ENCODE measurements at places on chromosomes 12 and 14.

DNA sequence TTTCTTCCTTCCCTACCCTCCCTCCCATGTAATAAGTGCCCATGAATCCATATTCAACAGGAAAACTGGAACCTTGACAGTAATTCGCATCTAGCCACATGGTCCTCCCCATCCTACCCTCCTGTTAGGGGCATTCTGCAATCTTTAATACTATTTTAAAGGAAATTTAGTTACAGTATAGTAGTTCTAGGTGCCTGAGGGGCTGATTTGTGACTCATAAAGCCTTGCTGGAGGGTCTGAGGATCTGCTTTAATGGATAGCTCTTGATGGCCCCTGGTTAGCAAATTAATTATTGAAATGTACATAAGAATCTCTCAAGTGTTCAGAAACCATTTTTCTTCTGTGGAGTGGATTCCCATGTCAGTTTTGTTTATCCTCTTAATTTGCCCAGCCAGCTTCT lies 54.1 kb downstream of the ESRRB start:
- no peaks in the 10 kb centered on the region for H3K4me1 ChIP-seq
- no peaks in the 10 kb centered on the region for H3K36me3 ChIP-seq
- ATAC-seq: no peak

DNA sequence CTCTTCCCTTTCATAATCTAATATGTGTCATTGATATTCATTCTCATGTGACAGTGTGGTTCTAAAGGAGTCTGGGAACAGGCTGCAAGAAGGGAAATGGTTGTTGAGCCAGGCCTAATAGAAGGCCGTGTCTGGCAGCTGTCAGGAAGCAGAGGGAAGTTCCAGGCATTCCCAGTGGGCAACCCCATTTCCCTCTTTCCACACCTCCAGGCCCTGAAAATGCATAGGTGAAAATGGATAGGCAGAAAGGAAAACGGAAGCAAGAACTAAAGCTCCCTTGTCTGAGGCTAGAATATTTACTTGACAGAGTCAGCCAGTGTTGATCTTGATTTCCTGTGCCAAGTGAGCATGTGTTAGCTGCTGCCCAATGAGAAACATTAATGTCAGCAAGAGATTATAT lies 97.7 kb downstream of the PPM1A start:
- ATAC-seq: no peak
- H3K27ac ChIP-seq: no peak overlapping the region
- no peaks in the 10 kb centered on the region for H3K4me1 ChIP-seq

DNA sequence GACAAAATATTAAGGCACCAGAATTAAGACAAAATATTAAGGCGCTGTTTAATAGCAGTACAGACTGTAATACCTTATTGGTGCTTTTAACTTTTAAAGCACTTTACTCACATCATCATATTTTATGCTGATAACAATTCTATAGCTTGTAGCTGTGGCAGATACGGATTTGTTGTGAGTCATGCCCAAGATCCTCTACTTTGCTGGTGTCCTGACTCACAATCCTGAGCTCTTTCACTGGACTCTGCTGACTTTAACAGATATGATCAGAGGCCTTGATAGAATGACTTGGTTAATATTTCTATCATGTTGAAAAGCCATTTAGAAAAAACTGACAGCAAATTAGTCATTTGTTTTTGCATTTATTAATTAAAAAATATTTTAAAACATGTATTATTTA lies 99.0 kb upstream of the PKP2 start:
- no peaks in the 10 kb centered on the region for H3K36me3 ChIP-seq
- H3K4me1 ChIP-seq: no peaks in the 10 kb centered on the region
- H3K27ac ChIP-seq: no peak overlapping the region
- no peak for ATAC-seq
- no peak overlapping the region for H3K4me3 ChIP-seq

DNA sequence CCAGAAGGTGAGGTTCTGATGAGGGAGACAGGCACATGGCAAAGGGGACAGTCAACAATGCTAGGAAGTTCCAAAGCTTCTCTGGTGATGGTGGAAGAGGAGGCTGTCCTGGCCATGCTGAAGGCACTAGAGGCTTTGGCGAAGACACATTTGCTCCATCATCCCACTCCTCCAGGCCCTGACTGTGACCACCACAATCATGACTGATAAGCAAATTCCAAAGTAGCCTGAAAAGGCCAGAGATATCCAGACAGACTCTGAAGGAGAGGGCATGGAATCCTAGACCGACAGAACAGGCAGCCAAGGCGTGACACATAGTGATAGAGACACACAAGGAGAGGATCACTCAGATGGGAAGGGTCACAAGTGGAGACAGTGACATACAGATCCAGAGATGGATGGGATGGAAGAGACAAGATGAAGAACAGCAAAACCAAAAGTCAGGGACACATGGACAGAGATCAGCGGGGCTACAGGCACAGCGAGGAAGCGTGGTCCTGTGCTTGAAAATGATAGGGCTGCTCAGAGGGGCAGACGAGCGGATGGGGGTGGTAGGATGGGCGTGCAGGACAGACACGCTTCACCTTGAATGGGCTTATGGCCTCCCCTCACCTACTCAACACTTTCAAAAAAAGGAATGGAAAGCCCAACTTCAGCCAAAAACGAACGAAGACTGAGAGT lies 1.3 kb downstream of the ZFHX2 start:
- H3K27me3 ChIP-seq: no peaks in the 10 kb centered on the region
- no peak for ATAC-seq
- peaks cover 7% of the 10 kb centered on the region for H3K4me1 ChIP-seq
- H3K4me3 ChIP-seq: no peak overlapping the region

DNA sequence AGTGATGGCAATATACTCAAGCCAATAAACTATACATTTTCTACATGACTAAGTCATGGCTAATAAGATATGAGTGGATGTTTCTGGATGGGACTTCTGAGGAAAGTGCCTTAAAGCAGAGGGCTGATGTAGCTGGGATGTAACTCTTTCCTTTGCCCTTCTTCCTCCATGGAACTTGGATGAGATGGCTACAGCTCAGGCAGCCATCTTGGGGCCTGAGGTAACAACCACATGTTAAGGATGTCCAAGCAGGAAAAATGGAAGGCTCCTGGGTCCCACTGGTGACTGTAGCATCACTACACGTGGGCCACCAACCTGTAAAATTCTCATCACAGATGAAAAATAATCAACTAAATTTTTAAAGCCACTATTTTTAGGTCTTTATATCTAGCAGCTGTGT lies 54.4 kb upstream of the GRIP1 start:
- H3K27ac ChIP-seq: no peak overlapping the region
- no peaks in the 10 kb centered on the region for H3K4me1 ChIP-seq
- H3K36me3 ChIP-seq: no peaks in the 10 kb centered on the region
- H3K4me3 ChIP-seq: no peak overlapping the region

- H3K27ac ChIP-seq: peak overlapping the region; percentile 82
- no peaks in the 10 kb centered on the region for H3K36me3 ChIP-seq
- peaks cover 48% of the 10 kb centered on the region for H3K4me1 ChIP-seq
- peak; percentile 64 for ATAC-seq
- H3K4me3 ChIP-seq: peak overlapping the region; percentile 2
These were observed 197.0 kb downstream of the DAD1 start for GRCh38 chr14:22391908-22392565.

GRCh38 chr14:69696633-69697557 lies 70.0 kb upstream of the SRSF5 start:
- peak overlapping the region; percentile 95 for H3K27ac ChIP-seq
- peaks cover 11% of the 10 kb centered on the region for H3K36me3 ChIP-seq
- no peak for ATAC-seq
- peaks cover 98% of the 10 kb centered on the region for H3K4me1 ChIP-seq
- no peak overlapping the region for H3K4me3 ChIP-seq

DNA sequence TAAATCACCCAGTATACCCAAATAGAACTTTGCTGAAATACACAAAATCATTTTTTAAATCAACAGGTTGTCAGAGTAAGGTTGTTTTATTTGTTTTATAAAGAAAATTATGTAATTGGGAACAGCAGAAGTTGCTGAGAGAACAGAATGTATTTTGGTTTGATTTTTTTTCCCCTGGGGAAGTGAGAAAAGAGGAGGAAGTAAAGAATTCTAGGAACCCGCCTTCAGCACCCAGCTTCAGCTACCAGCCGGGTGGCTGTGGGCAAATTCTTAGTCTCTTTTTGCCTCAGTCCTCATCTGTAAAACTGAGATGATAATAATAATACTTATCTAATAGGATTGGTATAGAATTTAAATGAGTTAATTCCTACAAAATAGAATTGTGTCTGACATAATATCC lies 119.4 kb downstream of the SRGAP1 start:
- H3K36me3 ChIP-seq: no peaks in the 10 kb centered on the region
- H3K4me1 ChIP-seq: no peaks in the 10 kb centered on the region
- no peak for ATAC-seq
- H3K27ac ChIP-seq: no peak overlapping the region
- no peaks in the 10 kb centered on the region for H3K27me3 ChIP-seq

GRCh38 chr14:104827177-104828055 lies 26.5 kb downstream of the ZBTB42 start:
- no peak overlapping the region for H3K27ac ChIP-seq
- peak; percentile 72 for ATAC-seq
- H3K36me3 ChIP-seq: peaks cover 8% of the 10 kb centered on the region

DNA sequence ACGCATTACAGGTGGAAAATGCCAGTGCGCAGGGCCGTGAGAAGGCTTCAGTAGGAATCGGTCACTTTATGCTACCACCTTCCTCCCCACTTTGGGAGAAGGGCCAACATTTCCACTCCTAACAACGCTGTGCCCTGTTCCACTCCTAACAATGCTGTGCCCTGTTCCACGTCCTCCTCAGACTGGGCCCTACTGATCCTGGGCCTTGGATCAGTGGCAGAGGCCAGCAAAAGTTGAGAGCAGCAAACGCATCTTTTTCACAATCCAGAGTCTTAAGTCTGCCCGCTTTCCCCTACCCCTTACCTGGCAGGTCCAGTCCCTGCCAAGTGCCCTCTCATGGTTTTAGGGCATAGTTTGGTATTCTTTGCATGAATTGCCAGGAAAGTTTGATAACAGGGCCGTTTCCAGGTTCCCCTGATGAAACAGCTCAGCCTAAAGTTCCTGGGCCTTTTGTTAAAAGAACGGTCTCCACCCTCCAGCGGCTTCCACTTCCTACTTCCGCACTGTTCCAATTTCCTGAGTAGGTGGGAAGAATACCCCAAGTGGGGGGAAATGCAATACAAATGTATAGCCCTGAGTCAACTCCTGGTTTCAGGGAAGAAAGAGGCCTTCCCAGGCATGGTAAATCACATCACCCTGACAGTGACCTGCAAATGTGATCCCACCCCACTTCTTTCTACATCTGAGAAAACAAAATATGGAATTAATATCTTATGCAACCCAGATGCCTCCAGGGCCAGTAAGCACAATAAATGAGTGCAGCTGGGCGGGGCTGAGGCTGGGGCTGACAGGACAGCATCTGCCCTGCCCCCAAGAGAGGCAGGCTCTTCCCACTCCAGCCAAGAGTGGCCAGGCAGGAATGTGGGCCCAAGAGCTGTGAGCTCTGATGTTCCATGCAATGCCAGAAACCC lies 15.0 kb downstream of the KCTD10 start:
- ATAC-seq: no peak
- peak overlapping the region; percentile 83 for H3K27ac ChIP-seq
- peaks cover 44% of the 10 kb centered on the region for H3K4me1 ChIP-seq
- H3K27me3 ChIP-seq: no peaks in the 10 kb centered on the region

DNA sequence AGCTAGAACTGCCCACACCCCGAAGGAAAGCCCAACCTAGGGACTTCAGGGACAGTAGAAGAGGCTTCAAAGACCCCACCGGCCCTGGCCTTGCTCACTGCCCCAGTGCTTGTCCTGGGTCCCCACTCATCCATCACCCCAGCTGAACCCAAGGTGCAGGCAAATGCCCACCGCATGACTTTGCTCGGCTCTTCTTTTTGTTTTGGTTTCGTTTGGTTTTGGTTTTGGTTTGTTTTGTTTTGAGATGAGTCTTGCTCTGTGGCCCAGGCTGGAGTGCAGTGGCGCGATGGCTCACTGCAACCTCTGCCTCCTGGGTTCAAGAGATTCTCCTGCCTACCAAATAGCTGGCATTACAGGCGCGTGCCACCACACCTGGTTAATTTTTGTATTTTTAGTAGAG lies 9.0 kb downstream of the CCDC85C start:
- peaks cover 6% of the 10 kb centered on the region for H3K27me3 ChIP-seq
- peaks cover 8% of the 10 kb centered on the region for H3K4me1 ChIP-seq

GRCh38 chr12:94240171-94240570 lies 91.8 kb downstream of the PLXNC1 start:
- peaks cover 78% of the 10 kb centered on the region for H3K36me3 ChIP-seq
- peak; percentile 98 for ATAC-seq
- peak overlapping the region; percentile 92 for H3K27ac ChIP-seq
- peak overlapping the region; percentile 60 for H3K4me3 ChIP-seq
- H3K27me3 ChIP-seq: no peaks in the 10 kb centered on the region

DNA sequence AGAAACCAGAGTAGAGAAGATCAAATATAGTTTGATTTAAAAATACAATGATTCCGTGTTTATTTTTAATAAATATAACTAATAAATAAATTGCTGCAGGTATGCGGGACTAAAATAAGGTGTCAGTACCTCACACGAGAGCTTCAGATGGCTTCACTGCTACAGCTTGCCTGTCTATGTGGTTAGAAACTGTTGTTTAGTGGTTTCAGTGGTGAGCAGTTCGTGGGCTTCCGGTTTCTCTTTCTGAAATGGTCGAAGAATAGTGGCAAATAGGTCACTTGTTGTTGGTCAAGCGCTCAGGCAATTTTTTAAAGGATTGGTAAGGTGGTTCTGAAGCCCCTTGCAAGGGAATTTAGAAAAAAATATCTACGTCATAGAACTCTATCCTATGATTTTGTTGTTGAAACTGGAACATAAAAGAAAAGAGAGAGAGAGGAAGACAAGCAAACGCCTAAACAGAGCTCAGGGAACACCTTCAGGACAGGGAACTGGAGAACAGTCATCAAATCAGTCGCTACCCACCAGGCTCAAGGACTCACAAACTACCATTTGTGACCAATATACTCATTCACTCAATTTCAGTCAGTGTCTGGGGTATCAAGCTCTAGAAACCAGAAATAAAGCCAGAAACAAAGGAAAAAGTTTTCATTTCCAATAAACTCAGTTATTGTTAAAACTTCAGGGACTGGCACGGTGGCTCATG lies 31.3 kb downstream of the GABARAPL1 start:
- H3K27me3 ChIP-seq: peaks cover 65% of the 10 kb centered on the region
- H3K27ac ChIP-seq: peak overlapping the region; percentile 52
- peak overlapping the region; percentile 64 for H3K4me3 ChIP-seq
- H3K36me3 ChIP-seq: no peaks in the 10 kb centered on the region
- peaks cover 16% of the 10 kb centered on the region for H3K4me1 ChIP-seq

DNA sequence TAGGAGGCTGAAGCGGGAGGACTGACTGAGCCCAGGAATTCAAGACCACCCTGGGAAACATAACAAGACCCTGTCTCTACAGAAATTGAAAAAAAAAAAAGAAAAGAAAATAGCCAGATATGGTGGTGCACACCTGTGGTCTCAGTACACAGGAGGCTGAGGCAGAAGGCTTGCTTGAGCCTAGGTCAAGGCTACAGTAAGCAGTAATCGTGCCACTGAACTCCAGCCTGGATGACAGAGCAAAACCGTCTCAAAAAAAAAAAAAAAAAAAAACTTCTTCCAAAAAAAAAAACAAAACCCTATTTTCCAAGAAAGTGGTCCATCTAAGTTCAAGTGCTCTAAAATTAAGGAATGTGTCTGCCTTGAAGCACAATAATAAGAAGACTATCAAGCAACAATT lies 19.8 kb downstream of the SNX6 start:
- H3K4me1 ChIP-seq: no peaks in the 10 kb centered on the region
- no peak for ATAC-seq
- no peak overlapping the region for H3K4me3 ChIP-seq
- H3K36me3 ChIP-seq: peaks cover 36% of the 10 kb centered on the region
- H3K27ac ChIP-seq: no peak overlapping the region

- ATAC-seq: no peak
- H3K4me3 ChIP-seq: no peak within 1 kb of the TSS
- peaks cover 15% of the 10 kb centered on the region for H3K4me1 ChIP-seq
- H3K27ac ChIP-seq: no peak within 1 kb of the TSS
- no peaks in the 10 kb centered on the region for H3K36me3 ChIP-seq
These were observed at the start of gene DHRS2 for GRCh38 chr14:23636317-23637211. TSS of gene DHRS2 (plus strand) at chr14:23636364. CDS start at chr14:23638865, 2,501 bp downstream.

Data from stimulated activated memory B cell treated with anti-CD40 and anti-IgM and Interleukin-4, amounts not matched to agents 10 μg/mL and 1 μg/mL and 100 μg/mL, for 72 hours (primary cell).